ENCODE measurements at places on chromosomes 6 and 20.

DNA sequence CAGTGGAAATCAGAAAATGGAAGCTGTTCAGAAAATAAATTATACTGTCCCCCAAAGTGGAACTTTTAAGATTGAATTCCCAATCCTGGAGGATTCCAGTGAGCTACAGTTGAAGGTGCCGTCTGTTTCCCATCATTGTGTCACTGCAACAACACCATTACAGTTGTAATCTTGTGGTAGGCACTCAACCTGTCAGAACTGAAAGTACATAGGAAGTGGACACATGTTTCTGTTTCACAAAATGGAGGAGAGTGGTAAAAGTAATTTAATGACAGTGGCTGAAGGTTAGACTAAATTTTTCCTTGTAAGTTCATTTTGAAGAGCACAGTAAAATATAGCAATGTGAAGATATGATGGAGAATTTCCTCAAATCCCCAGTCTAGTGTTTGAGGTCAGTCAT lies 70.0 kb downstream of the CD109 start:
- no peak for DNase-seq

DNA sequence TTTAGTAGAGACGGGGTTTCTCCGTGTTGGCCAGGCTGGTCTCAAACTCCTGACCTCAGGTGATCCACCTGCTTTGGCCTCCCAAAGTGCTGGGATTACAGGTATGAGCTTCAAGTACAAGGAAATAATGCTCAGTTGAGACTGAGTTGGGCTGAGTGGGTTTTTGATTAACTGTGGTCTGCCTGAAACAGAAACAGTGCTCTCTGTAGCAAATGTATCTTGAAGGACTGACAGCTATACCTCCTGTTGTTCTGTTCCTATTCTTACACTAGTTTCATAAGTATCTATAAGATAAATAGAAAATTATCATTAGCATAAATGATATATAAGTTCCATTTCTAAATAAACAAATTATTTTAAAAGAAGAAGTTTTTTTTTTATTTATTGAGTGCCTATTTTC lies 142.8 kb upstream of the PTPRK start:
- DNase-seq: no peak

- DNase-seq: no peak
These were observed 4.2 kb downstream of the RFX6 start for GRCh38 chr6:116881236-116881635.

GRCh38 chr20:4053071-4053919 lies 37.9 kb upstream of the RNF24 start:
- DNase-seq: no peak

GRCh38 chr6:25921525-25922203 lies 8.8 kb downstream of the SLC17A2 start:
- no peak for DNase-seq

GRCh38 chr20:62067547-62068260 lies 2.0 kb upstream of the TAF4 start:
- no peak for DNase-seq

- DNase-seq: no peak
These were observed 261.0 kb downstream of the ARHGAP18 start for GRCh38 chr6:129448965-129449364.

- DNase-seq: no peak
These were observed 32.5 kb downstream of the HMGN3 start for GRCh38 chr6:79201983-79202382.

GRCh38 chr20:56582542-56582941 lies 46.6 kb upstream of the TFAP2C start:
- DNase-seq: no peak
